GM12878 (cell line): ENCODE measurements at places on chromosomes 12 and 14. TPM values are rescaled to one million over a fixed set of nuclear protein-coding genes. Genes with fewer than 3 reads are reported as not detected.

- DNase-seq: no peak
Measured at GRCh38 chr14:37594971-37595808, at the start of the genes FOXA1 and TTC6. TSS of gene FOXA1 (minus strand) at chr14:37595249. CDS start at chr14:37594972, 277 bp downstream. TSS of gene TTC6 (plus strand) at chr14:37595629. CDS start at chr14:37622065, 26,436 bp downstream.

DNA sequence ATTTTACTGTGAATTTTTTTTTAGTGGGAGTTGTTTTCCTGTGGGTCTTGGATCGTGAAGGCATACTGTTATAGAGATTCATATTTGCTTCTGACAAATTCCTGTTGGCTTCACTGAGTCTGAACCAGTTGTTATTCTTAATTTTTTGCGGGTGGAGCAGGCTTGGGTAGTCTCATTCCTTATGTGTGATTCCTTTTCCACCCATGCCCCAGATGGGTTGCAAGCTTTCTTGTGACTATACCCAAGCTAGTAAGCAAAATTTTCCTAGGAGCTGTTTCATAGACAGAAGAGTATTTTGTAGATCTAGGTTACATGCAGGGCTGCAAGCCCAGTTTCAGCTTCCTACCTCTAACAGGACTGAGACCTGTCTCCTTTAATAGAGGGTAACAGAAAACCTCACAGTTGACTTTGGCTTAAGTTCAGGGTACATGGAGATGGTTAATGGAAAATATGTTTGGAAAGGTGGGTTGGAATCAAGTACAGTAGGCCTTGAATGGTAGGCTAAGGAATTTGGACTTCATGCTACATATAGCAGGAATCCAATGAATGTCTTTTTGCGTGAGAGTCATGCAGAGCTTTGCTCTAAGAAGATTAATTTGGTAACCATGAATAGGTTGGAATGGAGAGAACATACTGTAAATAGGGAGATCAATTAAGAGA is 29.0 kb downstream of the TRMT5 start:
- DNase-seq: no peak

DNA sequence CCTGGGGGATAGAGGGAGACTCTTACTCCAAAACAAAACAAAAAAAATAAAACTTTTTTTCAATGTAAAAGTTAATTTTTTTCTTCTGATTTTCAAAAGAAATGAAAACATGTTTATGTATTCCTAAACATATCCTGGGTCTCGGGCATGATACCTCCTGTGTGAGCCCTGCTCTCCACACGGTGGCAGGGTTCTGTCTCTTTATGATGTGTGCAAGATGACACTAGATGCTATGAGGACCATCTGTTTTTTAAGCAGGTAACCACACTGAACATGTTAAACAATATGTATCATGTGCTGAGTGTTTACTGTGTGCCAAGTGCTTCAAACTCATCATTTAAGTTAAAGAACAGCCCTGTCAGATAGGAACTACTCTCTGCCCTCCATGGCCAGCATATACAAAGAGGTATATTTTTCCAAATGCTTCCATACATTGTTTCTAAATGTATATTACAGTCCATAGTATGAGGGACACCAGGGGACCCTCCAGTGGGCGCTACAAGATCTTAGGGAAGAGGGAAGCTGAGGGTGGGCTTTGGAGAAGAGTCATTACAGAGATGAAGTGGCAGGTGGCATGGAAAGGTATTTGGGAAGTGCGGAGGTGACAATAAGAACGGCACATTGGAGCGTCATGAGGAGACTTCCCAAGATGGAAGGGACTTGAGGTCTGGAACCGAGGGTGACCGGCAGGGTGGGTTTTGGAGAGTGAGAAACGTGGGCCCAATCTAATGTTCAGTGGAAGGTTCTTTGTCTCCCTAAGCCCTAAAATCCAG is 28.5 kb downstream of the FOS start:
- DNase-seq: no peak

ALDH6A1 gene
- 13.1 and 13.6 TPM in 2 replicates for total RNA-seq

TM9SF1 gene
- 19.7 and 23.9 TPM in 2 replicates for total RNA-seq

PTPN11 gene
- 84.9 and 85.2 TPM in 2 replicates for total RNA-seq

NKX2-1 gene
- total RNA-seq: not detected in 2 replicates

MYO1A gene
- 0.08 and 0.10 TPM in 2 replicates for total RNA-seq

PMCH gene
- not detected in 2 replicates for total RNA-seq

SLC15A4 gene
- 40.3 and 44.5 TPM in 2 replicates for total RNA-seq

SPATA7 gene
- 1.6 and 1.7 TPM in 2 replicates for total RNA-seq

CIDEB gene
- total RNA-seq: 5.1 and 5.5 TPM in 2 replicates

GLT1D1 gene
- total RNA-seq: 4.1 and 4.2 TPM in 2 replicates
